Left kidney (tissue), 8 donors: ENCODE measurements at places on chromosomes 5 and 9. TPM values are rescaled to one million over a fixed set of nuclear protein-coding genes. Genes with fewer than 3 reads are reported as not detected.
A peak's percentile ranks its signal among the peaks of the same experiment; 100 is the strongest.

GRCh38 chr5:173229966-173230689 is 4.9 kb downstream of the NKX2-5 start:
- no peak for DNase-seq

DNA sequence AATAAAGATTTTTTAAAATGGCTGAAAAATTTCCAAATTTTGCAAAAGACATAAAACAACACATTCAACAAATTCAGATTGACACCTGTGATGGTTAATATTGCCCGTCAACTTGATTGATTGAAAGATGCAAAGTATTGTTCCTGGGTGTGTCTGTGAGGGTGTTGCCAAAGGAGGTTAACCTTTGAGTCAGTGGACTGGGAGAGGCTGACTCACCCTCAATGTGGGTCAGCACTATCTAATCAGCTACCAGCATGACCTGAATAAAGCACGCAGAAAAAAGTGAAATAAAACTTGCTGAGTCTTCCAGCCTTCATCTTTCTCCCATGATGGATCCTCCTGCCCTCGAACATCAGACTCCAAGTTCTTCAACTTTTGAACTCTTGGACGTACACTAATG is 868.0 kb upstream of the CTNND2 start:
- no peak for DNase-seq

GRCh38 chr5:80810425-80810824 is 149.7 kb upstream of the RASGRF2 start:
- DNase-seq, result no peak

- no peak for DNase-seq
Measured at GRCh38 chr9:124040186-124040931, 28.8 kb downstream of the LHX2 start.

GRCh38 chr9:119639287-119639955 is 270.2 kb upstream of the BRINP1 start:
- peak; percentile 73 for DNase-seq

GRCh38 chr5:66898241-66898995 is 298.2 kb downstream of the CD180 start:
- no peak for DNase-seq

DNA sequence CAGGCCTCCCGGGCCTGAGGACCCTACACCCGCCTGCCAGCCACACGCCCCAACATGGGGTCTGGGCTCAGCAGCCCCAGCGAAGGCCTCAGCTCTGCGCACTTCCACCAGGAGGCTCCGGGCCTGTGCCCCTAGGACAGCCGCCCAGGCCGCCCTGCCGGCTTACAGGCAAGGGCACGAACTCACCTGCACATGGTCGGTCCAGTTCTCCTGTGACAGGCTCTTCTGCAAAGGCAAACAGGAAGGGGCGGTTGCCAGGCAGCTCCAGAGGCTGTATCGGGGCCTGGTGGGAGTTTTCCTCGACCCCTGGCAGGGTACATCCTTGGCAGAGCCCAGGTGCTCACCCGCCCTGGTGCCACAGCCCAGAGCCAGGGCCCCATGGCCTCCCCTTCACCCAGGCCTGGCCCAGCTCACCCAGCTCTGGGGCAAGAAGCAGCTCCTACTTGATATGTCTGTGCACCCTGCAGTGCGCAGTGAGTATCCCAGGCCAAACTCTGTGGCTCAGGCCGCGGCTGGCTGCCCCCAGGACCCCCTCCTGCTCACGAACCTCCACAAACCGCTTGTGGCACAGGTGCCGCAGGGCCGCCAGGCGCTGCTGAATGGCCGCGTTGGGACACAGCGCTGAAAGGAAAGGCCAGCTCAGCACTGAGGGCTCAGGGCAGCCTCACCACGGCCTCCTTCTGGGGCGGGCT is 52.2 kb upstream of the NRARP start:
- DNase-seq, result no peak

DNA sequence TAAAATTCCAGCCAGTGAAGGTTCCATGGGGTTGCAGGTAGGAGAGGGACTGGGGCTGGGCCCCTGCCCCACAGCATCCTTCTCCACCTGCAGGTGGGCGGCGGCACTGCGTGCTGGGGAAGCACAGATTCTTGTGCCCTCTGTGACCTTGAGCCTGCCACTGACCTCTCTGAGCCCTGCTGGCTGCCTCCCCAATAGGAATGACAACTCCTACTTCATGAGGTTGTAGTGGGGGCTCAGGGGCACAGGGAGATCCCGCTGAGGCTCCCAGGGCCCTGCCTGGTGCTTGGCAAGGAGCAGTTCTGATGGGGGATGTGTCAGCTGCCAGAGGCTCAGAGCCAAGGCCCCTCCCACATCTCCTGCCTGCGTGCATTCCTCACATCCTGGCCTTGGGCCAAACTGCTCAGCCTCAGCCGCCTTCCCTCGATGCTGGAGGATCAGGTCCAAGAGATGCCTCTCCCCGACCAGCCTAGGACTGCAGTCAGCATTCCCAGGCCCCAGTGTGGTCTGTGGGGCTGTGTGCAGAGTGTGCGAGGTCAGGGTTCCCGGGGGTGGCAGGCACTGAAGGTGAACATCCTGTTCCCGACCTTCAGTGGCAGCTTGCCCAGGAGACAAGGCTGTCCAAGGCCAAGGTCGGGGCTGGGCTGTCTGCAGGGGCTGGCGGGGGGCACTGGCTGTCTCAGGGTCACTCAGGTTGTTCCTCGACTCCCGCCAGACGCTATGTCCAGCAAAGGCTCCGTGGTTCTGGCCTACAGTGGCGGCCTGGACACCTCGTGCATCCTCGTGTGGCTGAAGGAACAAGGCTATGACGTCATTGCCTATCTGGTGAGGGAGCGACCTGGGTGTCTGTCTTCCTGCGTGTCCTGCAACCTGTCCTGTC is 7.0 kb downstream of the ASS1 start:
- DNase-seq, result peak; percentile 93

DNA sequence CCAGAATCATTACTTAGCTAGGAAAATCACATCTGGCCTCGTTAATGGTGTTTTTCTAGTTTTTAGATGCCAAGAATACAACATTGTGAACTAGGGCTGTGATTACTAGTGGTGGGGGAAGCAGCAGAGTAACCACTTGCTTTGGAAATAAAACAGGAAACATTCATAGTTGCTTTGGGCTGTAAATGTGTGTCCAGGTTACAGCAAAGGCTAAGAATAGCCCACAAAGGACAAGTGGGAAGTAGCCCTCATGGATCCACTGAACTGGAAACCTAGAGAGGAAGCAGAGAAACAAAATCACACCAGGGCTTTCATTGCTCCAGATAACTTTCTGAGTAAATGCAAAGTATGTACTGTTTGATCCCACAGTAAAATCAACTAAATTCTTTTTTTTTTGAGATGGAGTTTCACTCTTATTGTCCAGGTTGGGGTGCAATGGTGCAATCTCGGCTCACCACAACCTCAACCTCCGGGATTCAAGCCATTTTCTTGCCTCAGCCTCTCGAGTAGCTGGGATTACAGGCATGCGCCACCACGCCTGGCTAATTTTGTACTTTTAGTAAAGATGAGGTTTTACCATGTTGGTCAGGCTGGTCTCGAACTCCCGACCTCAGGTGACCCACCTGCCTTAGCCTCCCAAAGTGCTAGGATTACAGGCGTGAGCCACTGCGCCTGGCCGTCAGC is 56.2 kb upstream of the TNFSF15 start:
- no peak for DNase-seq

DNA sequence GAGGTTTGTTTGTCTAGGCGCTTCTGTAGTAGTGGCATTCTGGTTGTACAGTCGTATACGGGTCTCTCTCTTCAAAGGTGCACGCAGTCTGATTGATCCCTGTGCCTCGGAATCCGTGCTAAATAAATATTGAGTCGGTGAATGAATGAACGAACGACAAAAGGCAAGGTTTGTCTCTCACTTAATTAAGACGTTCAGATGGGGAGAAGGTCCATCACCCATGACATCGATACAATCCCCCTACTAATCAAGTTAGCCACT is 500 bp upstream of the CREBRF start:
- no peak for DNase-seq

GRCh38 chr5:146645342-146645741 is 129.4 kb upstream of the GPR151 start:
- DNase-seq, result no peak

GRCh38 chr5:180291234-180291940 is 496 bp downstream of the MAPK9 start:
- no peak for DNase-seq

GRCh38 chr9:18982262-18982620 is 50.8 kb downstream of the SAXO1 start:
- DNase-seq, result no peak

DNA sequence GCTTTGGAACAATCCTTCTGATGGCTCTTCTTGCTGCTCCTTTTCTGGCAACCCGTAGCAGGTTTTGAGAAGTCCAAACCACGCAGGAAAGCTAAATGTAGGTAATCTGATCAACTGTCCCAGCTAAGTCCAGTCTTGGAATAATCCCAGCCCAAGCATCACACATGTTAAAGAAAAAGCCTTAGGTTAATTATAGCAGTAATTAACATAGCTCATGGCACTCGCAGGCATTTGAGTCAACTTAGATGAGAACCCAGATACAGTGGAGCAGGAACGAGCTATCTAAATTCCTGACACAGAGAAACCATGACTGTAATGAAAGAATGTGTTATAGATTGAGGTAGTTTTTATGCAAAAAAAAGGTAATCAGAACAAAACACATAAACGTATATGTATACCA is 844.8 kb downstream of the CDH9 start:
- no peak for DNase-seq

- no peak for DNase-seq
Measured at GRCh38 chr5:135584918-135585317, 6.1 kb upstream of the CXCL14 start.

- no peak for DNase-seq
Measured at GRCh38 chr9:23555851-23556250, 270.2 kb downstream of the ELAVL2 start.

- DNase-seq, result no peak
Measured at GRCh38 chr5:137731176-137731575, 4.7 kb downstream of the KLHL3 start.

DNA sequence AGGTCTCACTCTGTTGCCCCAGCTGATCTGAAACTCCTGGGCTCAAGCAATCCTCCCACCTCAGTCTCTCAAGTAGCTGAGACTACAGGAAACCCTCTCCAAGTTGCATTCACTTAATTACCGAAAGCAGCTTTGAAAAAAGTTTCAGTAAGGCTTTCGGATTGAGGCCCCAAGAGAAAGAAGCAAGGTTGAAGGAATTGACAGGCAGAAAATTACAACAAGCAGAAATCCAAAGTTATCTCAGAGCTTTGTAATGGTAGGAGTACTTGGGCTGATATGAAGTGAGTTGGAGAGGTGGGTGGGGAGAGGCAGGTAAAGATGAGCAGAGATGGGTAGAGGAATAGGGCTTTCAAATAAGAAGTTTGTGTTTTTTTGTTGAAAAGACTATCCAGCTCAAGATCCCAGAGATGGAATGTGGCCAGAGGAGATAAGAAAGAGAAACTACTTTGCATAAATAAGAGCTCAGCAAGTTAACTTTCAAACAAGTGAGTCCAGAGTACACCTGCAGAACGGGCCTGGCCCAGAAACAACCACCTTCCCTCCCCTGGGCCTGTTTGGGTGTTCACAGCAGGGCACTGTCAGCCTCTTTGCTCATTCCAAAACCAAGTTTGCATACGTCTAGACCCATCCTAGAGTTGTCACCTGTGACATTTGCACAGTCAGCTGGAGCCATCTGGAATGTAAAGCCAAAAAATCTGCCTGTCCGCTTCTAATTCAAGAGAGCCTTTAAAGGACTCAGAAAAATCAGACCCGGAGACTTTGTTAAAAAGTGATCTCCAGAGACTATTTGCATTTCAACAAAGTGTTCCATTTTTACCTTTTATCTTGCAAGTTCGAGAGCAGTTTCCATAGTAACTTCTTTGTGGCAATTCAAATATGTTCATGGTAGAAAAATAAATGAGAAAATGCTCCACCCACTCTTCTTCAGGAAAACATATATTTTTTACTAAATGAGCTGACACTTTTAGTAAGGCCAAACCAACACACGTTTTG is 2.2 kb upstream of the CLINT1 start:
- no peak for DNase-seq

DNA sequence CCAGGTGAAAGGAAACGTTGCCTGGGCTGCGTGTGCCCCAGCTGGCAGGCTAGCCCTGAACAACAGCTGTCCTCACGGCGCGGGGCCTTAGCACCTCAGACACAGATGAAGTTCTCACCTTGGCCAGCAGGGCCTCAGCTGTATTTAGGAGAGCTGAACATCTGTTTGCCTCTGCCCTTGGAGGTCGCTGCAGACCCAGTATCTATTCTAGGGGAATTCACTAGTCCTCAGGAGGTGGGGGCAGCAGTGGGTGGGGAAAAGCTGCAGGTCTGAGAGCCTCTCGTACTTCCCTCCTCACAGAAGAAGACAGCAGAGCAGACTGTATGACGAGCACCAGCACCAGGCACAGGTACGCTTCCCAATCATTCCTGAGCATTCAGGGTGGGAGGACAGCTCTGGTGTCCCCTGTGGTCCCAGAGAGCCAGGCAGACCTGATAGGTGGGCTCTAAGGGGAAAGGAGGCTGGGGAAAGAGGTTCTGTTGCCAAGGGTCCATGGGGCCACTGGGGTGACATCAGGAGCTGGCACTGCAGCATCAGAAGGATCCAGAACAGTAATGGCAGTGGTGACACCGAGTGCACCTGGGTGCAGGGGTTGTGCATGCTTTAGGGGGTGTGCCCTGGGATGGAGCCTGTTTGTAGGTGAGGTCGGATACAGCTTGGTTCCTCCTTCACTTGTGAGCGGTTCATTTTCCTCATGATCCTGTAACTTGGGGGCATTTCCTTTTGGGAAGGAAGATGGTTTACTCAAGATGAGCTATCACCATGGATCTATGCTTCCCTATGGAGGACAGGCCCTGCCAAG is 13.8 kb downstream of the CD74 start:
- DNase-seq, result no peak

GRCh38 chr5:135718651-135719050 is 115.8 kb upstream of the SLC25A48 start:
- DNase-seq, result no peak

GRCh38 chr5:138339091-138339456 is 1.0 kb downstream of the FAM53C start:
- DNase-seq, result no peak

DNA sequence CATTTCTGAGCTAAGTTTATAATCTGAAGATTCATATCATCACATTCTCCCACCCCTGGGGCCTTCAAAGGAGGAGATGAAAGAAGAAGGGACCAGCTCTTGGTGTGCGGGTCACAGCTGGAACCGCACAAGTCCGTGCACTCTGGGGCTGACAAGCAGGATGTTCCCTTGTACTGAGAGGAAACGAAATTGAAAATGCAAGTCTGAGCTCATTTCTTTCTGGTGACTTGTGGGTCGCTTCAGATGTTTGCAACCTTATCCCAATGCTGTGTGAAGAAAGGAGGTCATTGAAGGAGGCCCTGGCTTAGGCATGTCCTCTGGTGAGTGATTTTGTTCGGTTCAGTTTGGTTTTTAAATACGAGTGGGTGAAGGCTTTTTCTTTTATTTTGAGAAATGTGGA is 59.6 kb downstream of the C9orf152 start:
- no peak for DNase-seq

PIP5KL1 gene
- 1.4 TPM for polyA plus RNA-seq

EIF4E1B gene
- polyA plus RNA-seq, result not detected

CAMK2A gene
- 4.6 TPM for polyA plus RNA-seq

IFNK gene
- polyA plus RNA-seq, result not detected

HAND1 gene
- not detected for polyA plus RNA-seq

C9 gene
- polyA plus RNA-seq, result 0.37 TPM

TEK gene
- 34.4 TPM for polyA plus RNA-seq

CDKN2B-AS1 gene
- 0.32 TPM for polyA plus RNA-seq

PCDHB16 gene
- 8.1 TPM for polyA plus RNA-seq
